ENCODE measurements at places on chromosomes 1 and 21.

- no peak for DNase-seq
These were observed 136.4 kb upstream of the COL6A1 start for GRCh38 chr21:45845063-45845769.

DNA sequence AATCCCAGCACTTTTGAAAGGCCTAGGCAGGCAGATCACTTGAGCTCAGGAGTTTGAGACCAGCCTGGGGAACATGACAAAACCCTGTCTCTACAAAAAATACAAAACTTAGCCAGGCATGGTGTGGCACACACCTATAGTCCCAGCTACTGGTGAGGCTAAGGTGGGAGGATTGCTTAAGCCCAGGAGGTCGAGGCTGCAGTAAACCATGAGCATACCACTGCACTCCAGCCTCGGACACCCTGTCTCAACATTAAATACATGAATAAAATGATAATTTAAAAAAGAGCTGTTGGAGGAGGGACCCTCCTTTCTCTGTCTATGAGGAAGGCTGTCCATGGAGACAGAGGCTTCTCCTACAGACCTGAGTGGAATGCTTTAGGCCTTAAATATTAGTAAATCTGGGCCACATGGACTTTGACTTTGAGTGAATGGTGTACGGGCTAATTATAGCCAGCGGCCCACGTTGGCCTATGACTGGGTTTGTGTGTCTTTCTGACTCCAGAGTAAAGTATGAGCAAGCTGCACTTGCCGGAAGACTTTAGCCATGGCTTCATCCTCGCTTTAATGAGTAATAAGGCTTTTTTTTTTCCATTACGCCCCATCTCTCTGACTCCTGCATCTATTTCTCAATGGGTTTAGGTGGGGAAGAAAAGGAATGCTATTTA lies 21.3 kb downstream of the RAB3B start:
- no peak for DNase-seq

DNA sequence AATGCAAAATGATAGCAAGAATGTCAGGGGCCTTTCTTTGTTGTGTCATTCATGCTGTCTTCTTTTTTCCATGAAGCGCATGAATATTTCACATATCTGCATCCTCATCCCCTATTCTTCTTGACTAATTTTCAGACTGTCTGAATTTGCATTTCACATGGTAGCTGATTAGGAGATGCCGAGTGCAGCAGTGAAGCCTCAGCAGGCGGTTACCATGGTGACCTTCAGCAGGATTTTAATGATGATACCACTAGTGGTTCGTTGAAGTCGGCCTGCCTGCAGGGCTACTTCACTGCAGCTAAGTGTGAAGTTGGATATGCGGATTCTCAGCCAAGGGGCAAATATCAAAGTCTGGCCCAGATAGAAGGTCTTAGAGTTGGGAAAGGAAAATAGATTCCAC lies 141.8 kb downstream of the NEK7 start:
- no peak for DNase-seq

DNA sequence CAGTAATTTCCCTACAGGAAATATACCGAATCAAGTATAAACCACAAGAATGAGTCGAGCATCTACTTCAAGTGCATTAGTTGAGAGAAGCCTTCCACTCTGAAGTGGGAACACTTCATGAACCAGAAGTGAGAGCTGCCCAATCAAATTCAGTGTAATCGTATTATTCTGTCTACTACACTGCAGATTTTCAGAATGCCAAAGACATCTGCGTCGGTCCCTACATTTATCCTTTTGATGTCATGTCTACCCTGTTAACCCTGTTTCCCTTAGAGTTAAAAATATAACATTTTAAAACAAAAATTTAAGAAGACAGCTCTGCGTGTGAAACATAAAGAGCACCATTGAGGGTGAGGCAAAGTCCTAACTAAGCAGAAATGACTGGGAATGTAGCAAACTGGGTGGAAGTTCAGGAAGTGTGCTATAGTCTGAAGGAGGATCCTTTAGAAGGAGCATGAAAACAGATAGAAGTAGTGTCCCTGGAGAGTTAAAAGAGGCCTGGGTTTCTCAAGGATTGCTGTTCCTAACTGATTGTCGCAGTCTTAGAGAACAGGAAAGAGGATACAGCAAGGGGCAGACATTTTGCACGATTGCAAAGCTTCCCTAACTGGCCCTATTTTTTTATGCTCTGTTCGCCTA lies 291.2 kb downstream of the PTPRC start:
- no peak for DNase-seq

- no peak for DNase-seq
These were observed 8.7 kb downstream of the UBE2G2 start for GRCh38 chr21:44792702-44793591.

DNA sequence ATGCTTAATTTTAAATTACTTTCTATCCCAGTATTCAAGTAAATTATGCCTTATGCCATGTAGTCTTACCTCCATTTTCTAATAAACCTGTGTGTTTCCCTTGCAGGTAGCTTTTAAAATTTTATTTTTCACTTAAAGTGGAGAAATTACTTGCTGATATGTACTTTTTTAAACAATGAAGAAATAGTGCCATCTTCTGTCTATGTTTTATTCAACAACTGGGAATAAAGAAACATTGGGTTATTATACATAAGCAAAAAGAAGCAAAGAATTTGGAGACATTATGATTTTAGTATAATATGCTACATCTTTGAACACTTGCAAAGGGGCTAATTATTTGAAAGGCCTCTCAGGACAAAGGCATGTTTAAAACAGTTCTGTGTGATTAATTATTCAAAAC lies 1912.9 kb downstream of the MRPL39 start:
- DNase-seq: no peak

All from T-helper 22 cell (primary cell).